AG08396 (cell line): ENCODE measurements at places on chromosomes 13 and 19.

- DNase-seq = no peak
Observed at GRCh38 chr13:30744056-30744680, 8.8 kb downstream of the ALOX5AP start.

GRCh38 chr19:17938092-17938845, 5.5 kb downstream of the CCDC124 start:
- DNase-seq = peak; percentile 95

DNA sequence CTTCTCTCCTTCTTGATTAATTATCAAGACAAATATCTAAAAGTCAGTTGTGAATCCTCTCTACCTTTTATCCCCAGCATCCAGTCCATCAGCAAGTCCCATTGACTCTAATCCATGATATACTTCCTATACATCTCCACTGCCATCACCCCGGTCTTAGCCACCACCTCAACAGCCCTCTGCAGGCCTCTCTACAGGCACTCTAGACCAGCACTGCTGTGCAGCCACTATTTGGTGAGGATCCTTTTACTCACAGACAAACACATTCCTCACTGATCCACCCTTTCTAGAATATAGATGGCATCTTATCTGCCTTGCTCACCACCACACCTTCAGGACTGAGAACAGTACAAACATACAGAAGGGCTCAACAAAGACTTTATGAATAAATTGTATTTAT, 221.7 kb downstream of the RFC3 start:
- no peak for DNase-seq

DNA sequence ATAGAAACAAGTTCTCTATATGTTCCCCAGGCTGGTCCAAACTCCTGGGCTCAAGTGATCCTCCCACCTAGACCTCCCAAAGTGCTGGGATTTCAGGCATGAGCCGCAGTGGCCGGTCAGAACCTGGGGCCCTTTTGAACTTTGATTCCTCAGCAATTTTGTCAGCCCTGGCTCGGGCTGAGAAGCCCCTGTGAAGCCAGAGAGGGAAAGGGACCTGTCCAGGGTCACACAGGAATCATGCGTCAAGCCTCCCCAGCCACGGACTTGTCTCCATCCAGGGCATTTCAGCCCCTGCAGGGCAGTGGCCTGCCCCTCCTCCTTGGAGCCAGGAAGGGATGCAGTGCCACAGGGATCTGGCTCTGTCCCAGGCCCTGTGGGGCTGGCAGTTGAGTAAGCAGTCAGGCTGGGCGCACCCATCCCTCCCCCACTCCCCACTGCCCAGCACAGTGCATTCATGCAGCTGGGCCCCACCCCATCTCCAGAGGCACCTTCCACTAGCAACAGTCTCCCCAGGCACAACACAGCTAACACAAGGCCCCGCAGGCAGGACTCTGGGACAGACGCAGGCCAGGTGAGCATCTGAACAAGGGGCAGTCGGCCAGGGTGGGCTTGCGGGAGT, at the start of gene CAPS:
Gene CAPS (plus strand): TSS at position 516 of the 619 bp plus-strand sequence. CDS start 153 bp downstream, outside the sequence.
- DNase-seq = peak; percentile 82

DNA sequence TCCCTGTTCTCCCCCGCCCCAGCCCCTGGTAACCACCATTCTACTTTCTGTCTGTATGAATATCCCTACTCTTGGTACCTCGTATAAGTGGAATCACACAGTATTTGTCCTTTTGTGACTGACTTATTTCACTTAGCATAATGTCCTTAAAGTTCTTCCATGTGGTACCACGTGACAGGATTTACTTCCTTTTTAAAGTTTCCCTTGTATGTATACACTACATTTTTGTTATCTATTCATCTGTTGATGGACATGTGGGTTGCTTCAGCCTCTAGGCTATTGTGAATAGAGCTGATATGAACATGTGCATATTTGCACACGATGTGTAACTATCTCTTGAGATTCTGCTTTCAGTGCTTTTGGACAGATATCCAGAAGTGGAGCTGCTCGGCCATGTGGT, 59.6 kb upstream of the GJB6 start:
- no peak for DNase-seq

- DNase-seq = no peak
Observed at GRCh38 chr19:39352381-39353255, 10.4 kb downstream of the SAMD4B start.

- DNase-seq = no peak
Observed at GRCh38 chr19:55044771-55045716, 7.0 kb upstream of the GP6 start.

- DNase-seq = no peak
Observed at GRCh38 chr19:55340784-55341147, 1.1 kb downstream of the KMT5C start.

DNA sequence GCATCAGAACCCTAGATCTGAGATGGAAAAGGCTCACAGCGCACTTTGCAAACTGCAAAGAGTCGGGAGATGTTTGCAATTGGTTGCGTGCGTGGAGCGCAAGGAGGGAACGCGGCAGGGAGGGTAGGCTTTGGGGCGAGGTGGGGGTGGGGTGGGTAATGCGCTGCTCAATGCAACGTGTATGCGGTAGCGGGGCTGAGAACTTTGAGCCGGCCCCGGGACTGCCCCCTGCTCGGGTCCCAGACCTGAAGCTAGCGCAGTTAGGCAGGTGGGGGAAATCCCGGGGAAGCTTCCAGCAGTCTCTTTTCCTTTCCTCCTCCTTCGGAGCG, 971 bp downstream of the FOSB start:
- peak; percentile 49 for DNase-seq

- DNase-seq = no peak
Observed at GRCh38 chr13:33312150-33312860, 26.8 kb upstream of the STARD13 start.

GRCh38 chr19:41554907-41555306, 21.1 kb upstream of the CEACAM21 start:
- no peak for DNase-seq

GRCh38 chr19:11554160-11554559, 4.9 kb downstream of the ELOF1 start:
- DNase-seq = no peak

GRCh38 chr13:33174491-33174890, 111.1 kb downstream of the STARD13 start:
- DNase-seq = no peak

DNA sequence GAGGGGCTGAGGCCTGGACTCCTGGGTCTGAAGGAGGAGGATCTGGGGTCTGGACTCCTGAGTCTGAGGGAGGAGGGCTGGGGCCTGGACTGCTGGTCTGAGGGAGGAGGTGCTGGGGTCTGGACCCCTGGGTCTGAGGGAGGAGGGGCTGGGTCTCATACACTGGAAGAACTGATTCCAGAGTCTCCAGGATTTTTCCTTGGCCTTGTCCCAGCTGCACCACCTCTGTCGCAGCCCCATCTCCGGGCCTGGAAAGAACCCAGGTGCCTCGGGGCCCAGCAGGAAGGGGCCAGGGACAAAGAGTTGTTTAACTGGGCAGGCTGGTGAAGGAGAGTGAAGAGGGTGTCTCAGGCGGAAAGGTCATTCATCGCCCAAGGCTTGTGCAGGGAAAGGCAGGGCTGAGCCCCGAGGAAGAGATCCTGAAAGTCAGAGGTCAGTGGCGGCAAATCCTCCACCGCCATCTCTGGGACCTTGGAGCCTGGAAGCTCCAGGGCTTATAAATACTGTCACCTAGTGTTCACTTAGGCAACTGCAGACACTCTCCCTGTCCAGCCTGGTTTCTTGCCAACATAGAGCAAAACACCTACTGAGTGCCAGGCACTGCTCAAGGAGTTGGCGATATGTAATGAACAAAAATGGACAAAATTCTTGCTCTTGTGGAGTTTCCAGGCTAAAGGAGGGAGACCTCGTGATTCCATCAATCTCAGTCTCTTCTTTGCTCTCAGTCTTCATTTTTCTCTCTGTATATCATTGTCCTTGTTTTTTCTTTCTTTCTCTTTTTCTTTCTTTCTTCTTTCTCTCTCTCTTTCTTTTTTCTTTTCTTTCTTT, 4.4 kb upstream of the KCNN4 start:
- peak; percentile 77 for DNase-seq

DNA sequence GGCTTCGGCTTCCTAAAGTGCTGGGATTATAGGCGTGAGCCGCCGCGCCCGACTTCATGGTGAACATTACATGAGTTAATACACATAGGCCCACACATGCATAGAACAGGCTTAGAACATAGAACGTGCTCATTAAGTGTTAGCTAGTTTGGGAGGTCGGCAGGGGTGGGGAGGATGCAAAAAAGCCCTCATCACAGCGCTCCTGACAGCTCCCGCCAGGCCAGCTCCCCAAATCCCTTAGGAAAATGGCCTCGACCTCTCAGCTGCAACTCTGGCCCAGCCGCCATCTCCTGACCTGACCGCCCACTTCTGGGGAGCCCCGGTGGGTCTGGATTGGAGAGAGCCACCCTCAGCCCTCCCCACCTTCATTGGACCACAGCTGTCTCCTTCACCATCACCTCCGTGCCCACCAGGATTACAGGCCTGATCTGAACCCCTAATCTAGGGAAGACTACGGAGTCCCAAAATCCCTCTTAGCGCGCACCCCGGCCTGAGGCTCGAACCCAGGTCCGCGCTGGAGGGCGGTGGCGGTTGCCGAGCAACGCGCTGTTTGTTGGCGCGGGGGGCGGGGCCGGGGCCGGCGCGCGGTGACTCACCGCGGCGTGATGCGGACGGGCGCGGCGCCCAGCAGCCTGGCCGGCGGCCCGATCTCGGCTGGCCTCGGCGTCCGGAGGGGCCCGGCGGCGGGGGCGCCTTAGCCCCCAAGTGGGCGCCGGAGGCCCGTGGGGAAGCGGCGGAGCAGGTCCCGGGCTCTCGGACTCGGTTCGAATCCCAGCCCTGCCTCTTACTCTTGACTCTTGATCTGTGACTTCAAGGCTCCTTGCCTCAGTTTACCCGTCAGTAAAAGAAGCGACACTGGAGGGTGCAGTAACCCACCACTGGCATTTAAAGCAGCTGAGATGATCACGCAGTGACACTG, 26.7 kb upstream of the NANOS3 start:
- DNase-seq = peak; percentile 85
